ENCODE measurements at places on chromosomes 3 and 15. TPM values are rescaled to one million over a fixed set of nuclear protein-coding genes. Genes with fewer than 3 reads are reported as not detected.

GRCh38 chr3:156772588-156773206, 53.5 kb upstream of the LEKR1 start:
- H3K4me3 ChIP-seq: no peak overlapping the region
- no peak for DNase-seq
- H3K27me3 ChIP-seq: no peaks in the 10 kb centered on the region

DNA sequence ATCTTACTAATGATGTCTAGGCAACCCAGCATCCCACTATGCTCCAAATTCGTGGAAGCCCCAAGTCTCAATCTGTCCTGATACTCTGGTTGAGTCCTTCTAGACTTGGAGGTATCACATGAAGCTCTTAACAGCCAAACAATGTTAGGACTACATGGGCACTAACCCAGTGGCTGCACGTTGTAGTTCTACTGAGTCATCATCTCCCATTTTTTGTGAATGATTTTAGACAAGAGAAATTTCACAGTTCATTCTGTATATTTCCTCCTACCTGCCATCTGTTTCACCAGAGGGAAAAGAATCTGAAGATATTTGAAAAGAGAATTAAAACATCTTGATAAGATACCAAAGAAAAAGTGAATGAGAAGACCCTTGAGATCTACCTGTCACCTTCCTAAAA, 9.8 kb upstream of the WWTR1 start:
- H3K27ac ChIP-seq: no peak overlapping the region
- H3K4me3 ChIP-seq: no peak overlapping the region
- no peak for DNase-seq
- H3K36me3 ChIP-seq: no peaks in the 10 kb centered on the region
- H3K27me3 ChIP-seq: peaks cover under 1% of the 10 kb centered on the region

The NR2E3 gene
- total RNA-seq: not detected

The SEMA3F gene
- total RNA-seq: 0.22 TPM

The PCBP4 gene
- 14.7 TPM for total RNA-seq

The P2RY12 gene
- not detected for total RNA-seq

The LIPH gene
- total RNA-seq: not detected
